ENCODE measurements at places on chromosomes 7 and 10.

- H3K27ac ChIP-seq: no peak overlapping the region
- H3K4me3 ChIP-seq: no peak overlapping the region
- no peak for DNase-seq
- H3K27me3 ChIP-seq: no peaks in the 10 kb centered on the region
Measured at GRCh38 chr10:75538144-75538543, 106.7 kb downstream of the LRMDA start.

DNA sequence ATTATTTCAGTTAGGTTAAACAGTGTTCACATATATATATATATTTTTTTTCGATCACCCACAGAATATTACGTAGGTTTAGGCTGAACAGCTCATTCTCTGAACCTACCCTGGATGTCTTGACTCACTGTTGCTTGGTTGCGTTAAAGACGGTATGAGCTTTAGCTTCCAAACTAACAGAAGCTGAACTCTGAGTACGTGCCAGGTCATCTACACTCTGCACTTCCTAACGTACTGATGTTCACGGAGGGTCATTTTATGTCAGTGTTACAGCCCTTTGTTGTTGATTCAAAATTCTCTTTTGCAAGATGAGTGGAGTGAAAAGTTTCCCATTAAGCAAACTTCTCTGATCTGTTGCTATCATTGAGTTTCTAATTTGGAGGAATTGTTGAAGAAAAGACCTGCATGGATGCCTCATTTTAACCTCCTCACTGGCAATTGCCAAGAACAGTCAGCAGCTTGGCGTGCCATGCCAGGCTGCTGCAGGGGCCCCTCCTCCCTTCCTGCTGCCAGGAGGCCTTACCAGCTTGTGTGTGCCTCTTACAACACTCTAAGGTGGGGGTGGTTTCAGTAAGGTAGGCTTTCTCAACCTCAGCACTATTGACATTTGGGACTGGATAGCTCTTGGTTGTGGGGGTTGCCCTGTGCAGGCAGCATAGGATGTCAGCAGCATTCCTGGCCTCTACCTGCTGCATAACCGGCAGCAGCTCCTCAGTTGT lies 44.3 kb downstream of the INSYN2A start:
- DNase-seq: peak; percentile 53
- peaks cover 69% of the 10 kb centered on the region for H3K4me1 ChIP-seq
- peak overlapping the region; percentile 97 for H3K27ac ChIP-seq
- no peaks in the 10 kb centered on the region for H3K27me3 ChIP-seq

DNA sequence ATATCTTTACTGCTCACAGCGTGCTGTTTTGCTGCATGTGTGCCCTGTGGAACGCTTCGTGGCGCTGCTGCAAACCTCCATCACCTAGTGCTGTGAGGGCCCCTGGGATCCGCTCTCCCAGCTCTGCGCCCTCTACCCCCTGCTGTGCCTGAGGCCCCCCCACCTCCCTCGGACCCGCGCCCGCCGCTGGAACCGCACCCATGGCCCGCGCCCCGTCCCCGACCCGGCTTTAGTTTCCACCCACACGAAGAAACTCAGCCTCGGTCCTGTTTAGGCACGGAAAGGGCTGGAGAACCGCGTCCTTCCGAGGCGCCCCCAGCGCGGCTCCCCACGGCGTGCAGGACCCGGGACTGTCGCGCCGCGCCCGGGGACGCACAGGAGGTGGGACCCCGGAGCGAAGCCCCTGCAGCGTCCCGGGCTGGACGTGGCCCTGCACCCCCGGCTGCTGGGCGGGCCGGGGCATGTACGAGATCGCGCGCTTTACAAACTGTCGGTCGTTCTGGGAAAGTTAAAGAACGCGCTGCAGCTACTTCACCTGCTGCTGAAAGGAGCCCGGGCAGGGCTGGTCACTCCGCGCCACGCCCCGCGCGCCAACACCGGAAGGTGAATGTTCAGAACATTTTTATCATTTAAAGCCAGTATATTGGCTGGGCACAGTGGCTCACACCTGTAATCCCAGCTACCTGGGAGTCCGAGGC lies 54.3 kb downstream of the BMS1 start:
- no peaks in the 10 kb centered on the region for H3K27me3 ChIP-seq
- H3K27ac ChIP-seq: no peak overlapping the region
- H3K4me1 ChIP-seq: no peaks in the 10 kb centered on the region
- H3K36me3 ChIP-seq: no peaks in the 10 kb centered on the region
- DNase-seq: peak; percentile 85

DNA sequence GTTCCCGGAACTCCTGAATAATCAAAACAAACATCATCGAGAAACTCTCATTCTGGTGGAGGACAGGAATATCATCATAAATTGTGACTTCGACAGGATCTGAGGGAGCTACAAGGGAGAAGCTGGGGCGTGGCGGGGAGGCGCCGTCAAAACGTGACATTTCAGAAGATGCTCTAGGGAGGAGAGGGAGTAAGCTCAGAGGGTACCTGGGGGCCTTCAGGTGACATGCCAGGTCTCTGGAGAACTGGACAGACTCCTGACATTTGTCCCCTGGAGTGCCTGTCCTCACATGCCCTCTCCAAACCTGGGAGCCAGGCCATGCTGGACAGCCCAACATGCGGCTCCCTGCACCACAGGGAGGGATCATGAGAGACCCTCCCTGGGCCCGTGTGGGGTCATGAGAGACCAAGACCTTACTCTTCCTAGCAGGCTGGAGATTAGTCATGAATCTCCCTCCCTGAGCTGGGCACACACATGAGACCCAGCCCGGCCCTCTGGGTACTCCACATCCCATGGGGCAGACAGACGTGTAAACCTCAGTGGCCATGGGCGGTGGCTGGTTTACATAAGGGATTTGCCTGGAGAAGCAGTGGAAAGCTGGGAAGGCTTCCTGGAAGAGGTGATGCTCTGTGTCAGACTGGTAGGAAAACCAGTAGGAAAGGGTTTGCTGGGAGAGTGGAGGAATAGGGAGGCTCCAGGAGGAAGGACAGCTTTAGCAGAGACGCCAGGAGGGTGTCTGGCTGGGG lies 81.0 kb downstream of the MYL10 start:
- H3K4me3 ChIP-seq: no peak overlapping the region
- H3K4me1 ChIP-seq: no peaks in the 10 kb centered on the region
- no peaks in the 10 kb centered on the region for H3K27me3 ChIP-seq
- H3K36me3 ChIP-seq: no peaks in the 10 kb centered on the region
- DNase-seq: peak; percentile 78
- no peak overlapping the region for H3K27ac ChIP-seq

GRCh38 chr10:74967911-74968666 lies 141.7 kb downstream of the KAT6B start:
- no peak for DNase-seq
- no peaks in the 10 kb centered on the region for H3K36me3 ChIP-seq
- no peak overlapping the region for H3K27ac ChIP-seq
- no peaks in the 10 kb centered on the region for H3K4me1 ChIP-seq

- no peak overlapping the region for H3K4me3 ChIP-seq
- no peaks in the 10 kb centered on the region for H3K36me3 ChIP-seq
- no peaks in the 10 kb centered on the region for H3K27me3 ChIP-seq
Measured at GRCh38 chr7:16918288-16918895, 36.6 kb upstream of the AGR3 start.

- no peak for DNase-seq
- H3K36me3 ChIP-seq: no peaks in the 10 kb centered on the region
- no peaks in the 10 kb centered on the region for H3K4me1 ChIP-seq
- no peaks in the 10 kb centered on the region for H3K27me3 ChIP-seq
- H3K4me3 ChIP-seq: no peak overlapping the region
Measured at GRCh38 chr10:43201545-43202131, 63.4 kb downstream of the CSGALNACT2 start.

DNA sequence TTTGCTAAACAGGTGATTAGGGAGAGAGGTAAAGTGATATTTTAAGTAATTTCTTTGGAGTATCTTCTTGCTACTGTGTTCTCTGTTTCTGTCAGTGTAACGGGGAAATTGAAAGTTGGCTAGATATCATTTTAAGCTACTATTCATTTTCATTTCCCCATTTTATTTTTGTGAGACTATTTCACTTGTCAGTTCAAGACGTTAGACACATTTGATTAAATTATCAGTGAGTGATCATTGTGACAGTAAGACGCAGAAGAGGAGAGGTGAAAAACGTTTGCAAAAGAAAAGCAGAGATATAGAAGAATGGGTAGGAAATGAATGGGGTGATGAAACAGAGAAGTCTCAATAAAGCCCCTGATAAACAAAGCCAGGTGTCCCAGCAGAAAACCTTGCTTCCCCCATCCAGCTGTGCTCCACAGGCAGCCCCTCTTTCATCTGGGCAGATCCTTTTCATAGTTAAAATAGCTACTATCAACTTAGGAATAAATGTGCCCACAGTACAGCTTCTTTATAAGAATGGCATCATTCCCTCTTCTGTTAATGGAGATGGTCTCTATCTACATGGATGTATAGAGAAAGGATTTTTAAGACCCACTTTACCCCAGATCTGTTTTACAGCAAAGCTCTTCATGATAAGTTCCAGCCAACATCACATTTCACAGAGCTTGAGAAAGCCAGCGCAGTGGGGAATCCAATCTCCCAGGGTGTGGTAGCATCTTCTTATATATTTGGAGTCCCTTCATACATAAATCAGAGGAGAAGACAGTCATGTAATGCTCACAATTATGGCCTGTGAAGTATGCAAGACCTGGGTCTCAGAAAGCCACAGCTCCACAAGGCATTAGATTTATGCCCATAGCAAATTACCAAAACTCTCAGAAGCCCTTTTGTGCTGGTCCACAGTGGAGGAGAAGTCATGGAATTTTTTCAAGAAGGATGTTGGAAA lies 138.1 kb upstream of the ITGB1 start:
- DNase-seq: no peak
- H3K36me3 ChIP-seq: no peaks in the 10 kb centered on the region
- H3K4me3 ChIP-seq: no peak overlapping the region
- H3K4me1 ChIP-seq: peaks cover 16% of the 10 kb centered on the region
- H3K27me3 ChIP-seq: no peaks in the 10 kb centered on the region
- no peak overlapping the region for H3K27ac ChIP-seq

DNA sequence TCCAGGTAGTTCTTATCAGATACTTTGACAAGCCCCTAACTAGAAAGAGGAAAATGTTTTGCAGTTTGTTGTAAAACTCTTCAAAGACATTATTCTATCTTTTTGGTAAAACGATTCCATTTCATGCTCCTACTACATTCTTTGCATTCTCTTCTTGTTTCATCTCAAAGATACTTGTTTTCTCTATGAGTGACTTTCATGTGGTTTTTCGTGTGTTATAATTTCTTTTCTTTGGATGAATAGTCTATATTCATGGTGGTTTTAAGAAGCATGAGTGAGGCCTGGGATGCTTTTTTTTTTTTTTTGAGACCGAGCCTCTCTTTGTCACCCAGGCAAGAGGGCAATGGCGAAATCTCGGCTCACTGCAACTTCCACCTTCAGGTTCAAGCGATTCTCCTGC lies 292.5 kb upstream of the LYZL1 start:
- no peak overlapping the region for H3K27ac ChIP-seq
- DNase-seq: no peak
- H3K4me3 ChIP-seq: no peak overlapping the region
- no peaks in the 10 kb centered on the region for H3K27me3 ChIP-seq

DNA sequence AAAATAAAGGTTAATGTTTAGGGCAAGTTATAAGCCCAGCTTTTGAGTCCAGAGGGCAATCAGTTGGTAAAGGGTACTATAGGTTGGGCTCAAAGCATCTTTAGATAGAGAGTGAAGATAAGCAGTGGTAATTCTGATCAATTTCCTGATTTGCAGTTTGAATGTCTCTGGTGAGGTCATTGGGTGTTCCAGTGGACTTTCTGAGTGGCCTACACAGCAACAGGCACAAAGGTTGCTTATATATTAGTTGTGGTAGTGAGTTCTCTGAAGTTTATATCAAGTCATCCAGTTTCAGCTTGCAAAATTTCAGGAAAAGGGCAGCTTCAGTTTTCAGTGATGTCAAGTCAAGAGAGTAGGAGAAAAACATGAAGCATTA lies 29.1 kb downstream of the GIMAP5 start:
- H3K4me3 ChIP-seq: no peak overlapping the region
- no peaks in the 10 kb centered on the region for H3K27me3 ChIP-seq
- H3K27ac ChIP-seq: no peak overlapping the region
- H3K4me1 ChIP-seq: no peaks in the 10 kb centered on the region

DNA sequence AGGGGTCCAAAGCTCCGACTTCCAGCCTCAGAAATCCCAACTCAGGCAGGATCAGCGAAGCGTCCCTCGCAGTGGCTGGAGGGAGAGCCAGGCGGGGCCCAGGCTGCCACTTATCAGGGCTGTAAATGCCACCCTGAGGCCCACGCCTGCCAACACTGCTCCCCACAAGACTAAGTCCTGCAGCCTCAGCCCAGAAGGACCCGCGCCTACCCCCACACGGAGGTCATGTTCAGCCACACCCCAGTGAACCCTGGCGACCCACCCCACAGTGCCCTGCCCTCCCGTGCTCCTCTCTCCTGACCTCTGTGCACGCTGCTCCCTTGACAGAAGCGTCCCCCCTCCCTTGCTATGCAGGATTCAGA lies 3.2 kb downstream of the PSMG3 start:
- DNase-seq: peak; percentile 55
- no peaks in the 10 kb centered on the region for H3K27me3 ChIP-seq
- peaks cover 34% of the 10 kb centered on the region for H3K4me1 ChIP-seq
- peak overlapping the region; percentile 97 for H3K27ac ChIP-seq
- H3K4me3 ChIP-seq: no peak overlapping the region

DNA sequence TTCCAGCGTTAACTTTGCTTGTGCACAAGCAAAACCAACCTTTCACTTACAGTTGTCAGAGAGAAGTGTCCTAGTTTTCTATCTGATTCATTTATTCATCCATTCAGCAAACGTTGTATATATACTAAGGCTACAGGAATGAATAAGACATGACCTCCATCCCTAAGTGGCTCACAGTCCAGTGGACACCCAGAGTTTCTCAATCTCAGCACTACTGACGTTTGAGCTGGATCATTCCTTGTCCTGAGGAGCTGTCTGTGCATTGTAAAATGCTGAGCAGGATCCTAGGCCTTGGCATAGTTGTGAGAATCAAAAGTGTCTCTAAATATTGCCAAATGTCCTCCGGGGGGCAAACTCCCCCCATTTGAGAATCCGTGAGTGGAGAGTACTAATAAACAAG lies 166.7 kb upstream of the PRKCQ start:
- H3K36me3 ChIP-seq: no peaks in the 10 kb centered on the region
- DNase-seq: no peak

GRCh38 chr7:142626420-142627035 lies 122.7 kb upstream of the PRSS1 start:
- H3K27ac ChIP-seq: no peak overlapping the region
- H3K4me3 ChIP-seq: no peak overlapping the region
- H3K27me3 ChIP-seq: no peaks in the 10 kb centered on the region
- peaks cover 9% of the 10 kb centered on the region for H3K4me1 ChIP-seq
- H3K36me3 ChIP-seq: no peaks in the 10 kb centered on the region
- no peak for DNase-seq

GRCh38 chr10:5076615-5077014 lies 17.6 kb upstream of the AKR1C3 start:
- no peaks in the 10 kb centered on the region for H3K27me3 ChIP-seq
- peaks cover 12% of the 10 kb centered on the region for H3K4me1 ChIP-seq
- no peak overlapping the region for H3K4me3 ChIP-seq
- DNase-seq: peak; percentile 50
- H3K36me3 ChIP-seq: no peaks in the 10 kb centered on the region

- no peaks in the 10 kb centered on the region for H3K4me1 ChIP-seq
- H3K27ac ChIP-seq: no peak overlapping the region
- H3K4me3 ChIP-seq: no peak overlapping the region
- DNase-seq: peak; percentile 61
Measured at GRCh38 chr7:100667331-100668068, 6.0 kb upstream of the GNB2 start.
